ENCODE measurements at places on chromosomes 13 and 19.

GRCh38 chr13:27500806-27501534, 50.6 kb upstream of the MTIF3 start:
- DNase-seq, result no peak

DNA sequence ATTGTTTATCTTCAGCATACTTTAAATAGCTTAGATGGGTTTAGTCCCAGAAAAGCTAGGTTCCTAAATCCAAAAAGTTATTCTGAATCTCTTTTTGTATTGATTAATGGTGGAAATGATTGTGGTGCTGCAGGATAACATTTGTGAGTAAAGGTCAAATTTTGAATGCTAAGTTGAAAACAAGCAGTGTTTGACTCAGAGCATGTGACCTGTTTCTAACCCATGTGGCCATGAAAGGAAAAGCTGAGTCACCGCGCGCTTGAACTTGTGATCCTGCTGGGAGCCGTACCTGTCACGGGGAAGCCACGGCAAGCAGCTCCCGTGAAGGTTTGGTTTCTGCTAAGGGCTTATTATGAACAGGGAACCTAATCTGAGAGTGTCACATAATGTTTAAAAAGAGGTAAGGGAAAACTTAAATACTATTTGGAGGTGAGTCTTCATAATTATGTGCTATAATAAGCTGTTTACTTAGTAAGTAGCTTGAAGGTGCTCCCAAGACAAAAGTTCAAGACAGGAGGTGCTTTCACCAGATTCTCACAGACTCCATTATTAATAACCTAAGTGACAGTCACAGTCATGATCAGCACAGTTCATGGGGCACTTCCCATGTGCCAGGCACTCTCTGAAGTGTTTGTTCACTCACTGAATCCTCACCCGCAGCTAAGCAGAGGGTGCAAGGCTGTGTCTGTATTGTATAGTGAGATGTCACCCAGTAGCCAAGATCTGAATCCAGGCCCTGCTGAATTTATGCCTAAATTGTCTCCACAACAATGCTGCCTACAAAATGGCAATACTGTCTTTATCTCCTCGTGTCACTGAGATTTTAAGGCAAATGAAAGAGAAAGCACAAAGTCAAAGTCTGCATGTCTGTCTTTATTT, 286.5 kb downstream of the MYO16 start:
- no peak for DNase-seq

DNA sequence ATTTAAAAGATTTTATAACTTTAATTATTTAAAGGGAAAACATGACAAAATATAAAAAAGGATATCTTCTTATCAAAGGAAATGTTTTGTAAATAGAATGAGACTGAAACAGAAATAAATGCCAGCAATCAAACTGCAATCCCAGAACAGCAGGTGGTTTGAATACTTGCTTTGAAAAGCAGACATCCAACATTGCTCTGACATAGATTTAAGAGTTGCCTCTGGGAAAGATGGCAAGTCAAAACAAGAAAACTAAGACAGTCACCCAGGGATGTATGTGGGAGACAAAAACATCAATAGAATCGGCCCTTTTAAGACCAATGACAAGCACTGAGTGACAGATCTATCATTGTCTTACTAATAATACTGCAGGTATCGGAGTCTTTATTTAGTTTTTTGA, 789.7 kb upstream of the GPC6 start:
- no peak for DNase-seq

DNA sequence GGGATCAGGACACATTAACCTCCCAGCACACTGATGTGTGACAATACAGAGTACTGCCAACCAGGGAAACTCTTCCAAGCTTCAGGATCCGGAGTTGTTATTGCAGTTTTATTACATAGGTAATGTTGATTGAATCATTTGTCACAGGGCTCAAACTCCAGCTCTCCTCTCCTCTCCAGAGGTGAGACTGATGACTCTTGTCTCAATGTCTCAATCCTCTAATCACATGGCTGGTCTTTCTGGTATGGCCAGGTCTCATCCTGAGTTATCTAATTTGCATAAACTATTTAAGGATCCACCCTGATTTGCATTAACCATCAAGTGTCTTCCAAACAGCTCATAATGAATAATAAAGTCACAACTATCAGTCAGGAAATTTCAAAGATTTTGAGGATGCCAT, 522.6 kb upstream of the PCDH9 start:
- DNase-seq, result no peak

- DNase-seq, result no peak
Measured at GRCh38 chr19:31334101-31334848, 15.0 kb downstream of the TSHZ3 start.

DNA sequence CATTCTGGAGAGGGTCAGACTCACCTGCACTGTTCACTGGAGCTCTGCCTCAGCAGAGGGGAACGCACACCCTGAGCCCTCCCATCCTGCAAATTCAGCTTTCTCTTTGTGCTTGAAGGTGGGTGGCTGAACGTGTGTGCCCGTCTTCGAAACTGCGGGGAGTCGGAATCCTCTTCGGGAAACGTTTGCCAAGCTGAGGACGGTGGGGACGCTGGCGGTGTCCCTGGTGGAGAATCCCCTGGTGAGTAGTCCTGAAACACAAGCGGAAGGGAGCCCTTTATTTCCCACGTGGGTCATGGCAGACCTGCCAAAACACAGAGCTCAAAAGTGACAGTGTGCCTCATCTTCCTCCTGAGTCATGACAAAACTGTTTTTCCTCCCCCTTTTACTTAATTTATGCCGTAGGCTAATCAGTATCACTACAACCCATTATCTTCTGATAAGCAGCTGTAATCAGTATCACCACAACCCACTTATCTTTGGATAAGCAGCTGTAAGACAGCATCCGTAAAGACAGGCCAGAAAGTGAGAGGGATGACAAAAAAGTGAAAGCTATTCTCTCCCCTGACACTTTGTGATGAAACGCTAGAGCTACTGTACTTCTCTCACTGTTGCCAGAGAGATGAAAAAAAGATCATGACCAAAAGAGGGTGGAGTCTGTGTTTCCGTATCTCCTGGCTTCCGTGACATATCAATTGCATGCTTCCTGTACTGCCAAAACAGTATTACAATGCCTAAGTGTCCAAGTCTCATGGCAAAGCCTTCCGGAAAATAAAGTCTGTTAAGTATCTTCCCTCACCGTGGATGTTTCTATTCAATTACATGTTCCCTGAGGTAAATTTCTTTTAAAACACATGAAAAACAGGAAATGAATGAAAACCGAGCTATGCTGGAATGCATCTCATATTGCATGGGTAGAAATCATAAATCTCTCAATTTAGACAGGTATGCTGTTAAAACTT, 155.5 kb downstream of the TBC1D4 start:
- DNase-seq, result peak; percentile 22

GRCh38 chr19:1811472-1811894, 593 bp downstream of the ATP8B3 start:
- no peak for DNase-seq

GRCh38 chr13:42384265-42384664, 112.3 kb downstream of the AKAP11 start:
- DNase-seq, result no peak

DNA sequence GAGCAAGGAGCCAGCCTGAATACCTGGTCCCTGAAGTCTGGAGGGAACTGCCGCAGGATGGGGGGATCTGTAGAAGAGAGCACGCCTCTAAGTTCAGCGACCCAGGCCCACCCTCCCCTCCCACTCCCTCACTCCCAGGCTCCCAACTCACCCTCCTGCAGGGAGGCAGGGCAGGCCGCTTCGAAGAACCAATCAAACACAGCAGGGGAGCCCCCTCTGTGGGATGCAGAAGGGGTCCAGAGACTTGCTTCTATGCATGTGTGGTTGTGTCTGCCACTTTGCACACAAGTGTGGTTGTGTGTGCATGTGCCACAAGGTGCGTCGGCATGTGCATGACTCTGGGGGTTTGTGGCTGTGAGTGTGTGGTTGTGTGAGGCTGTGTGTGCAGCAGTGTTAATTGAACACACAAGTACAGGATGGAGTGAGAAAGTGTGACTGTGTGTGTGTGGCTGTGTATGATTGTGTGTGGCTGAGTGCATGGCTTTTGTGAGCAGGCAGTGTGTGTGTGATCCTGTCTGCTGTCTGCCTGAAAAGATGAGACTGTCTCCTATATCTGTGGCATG, 1.7 kb downstream of the DENND1C start:
- no peak for DNase-seq

- no peak for DNase-seq
Measured at GRCh38 chr13:29402166-29402636, 193.3 kb downstream of the SLC7A1 start.

DNA sequence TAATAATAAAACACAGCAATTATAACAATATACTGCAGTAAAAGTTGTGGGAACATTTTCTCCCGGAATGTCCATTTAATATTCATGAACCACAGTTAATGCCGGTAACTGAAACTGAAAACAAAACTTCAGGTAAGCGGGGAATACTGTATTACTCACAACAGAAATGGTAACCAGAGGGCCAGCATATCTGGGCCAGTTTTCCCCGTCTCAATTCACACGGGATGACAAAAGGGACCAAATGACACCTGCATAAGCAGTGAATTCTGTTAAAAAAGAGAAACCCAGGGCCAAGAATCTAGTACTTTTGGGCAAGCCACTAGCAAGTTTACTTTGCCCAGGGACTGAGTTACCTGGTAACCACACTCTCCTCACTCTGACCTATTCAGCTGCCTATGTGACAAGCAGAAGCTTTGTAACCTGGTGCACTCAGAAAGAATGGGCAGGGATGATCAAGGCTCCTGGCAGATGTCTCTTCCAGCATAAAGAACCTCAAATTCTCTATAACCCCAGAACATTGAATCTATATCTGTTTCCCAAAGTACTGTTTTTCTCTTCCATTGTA, 1171.2 kb downstream of the DIAPH3 start:
- no peak for DNase-seq

DNA sequence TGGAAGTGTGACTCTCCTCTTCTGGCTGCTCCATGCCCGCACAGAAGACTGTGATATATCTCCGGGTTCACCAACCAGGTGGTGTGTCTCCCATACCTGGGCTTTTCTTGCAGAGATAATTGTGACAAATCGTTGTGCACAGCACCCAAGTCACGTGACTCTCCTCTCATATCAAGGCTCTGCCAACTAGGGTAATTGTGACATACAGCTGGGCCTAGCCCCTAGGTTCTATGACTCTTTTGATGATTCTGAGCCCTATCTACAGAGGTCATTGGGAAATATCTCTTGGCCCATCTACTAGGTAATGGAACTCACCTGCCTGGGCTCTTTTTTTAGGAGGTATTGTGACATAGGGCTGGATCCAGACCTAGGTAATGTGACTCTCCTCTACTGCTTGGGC, 89.8 kb downstream of the ZNF429 start:
- no peak for DNase-seq

GRCh38 chr13:33349986-33350826, 64.7 kb upstream of the STARD13 start:
- DNase-seq, result no peak

DNA sequence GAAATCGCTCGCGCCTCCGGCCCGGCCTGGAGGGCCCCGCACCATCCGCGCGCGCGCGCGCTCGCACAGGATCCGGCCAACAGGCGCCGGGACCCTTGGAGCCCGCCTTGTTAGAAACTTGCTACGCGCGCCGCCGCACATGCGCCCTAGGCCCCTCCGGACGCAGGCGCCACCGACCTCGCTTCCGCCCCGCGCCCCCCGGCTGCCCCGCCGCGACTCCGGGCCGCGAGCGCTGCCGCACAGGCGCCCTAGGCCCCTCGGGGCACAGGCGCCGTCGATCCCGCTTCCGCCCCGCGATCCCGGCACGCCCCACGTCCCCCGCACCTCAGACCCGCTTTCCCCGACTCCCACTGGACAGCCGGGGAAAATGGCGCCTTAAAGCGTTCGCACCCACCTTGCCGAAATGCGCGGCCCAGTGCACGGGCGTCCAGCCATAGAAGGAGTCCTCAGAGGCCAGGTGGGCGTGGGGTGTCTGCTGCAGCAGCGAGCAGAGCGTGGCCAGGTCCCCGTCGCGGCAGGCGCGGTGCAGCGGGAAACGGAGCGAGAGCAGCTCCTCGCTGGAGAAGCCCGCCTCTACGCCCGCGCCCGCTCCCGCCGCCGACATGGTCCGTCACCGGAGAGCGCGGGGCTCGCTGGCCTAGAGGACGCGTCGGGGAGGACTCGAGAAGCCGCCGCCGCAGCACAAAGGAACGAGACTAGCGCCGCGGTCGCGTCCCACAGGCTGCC, 375 bp downstream of the ANKRD10 start:
- peak; percentile 84 for DNase-seq

- DNase-seq, result peak; percentile 50
Measured at GRCh38 chr19:10552510-10553053, 8.9 kb downstream of the ATG4D start.

DNA sequence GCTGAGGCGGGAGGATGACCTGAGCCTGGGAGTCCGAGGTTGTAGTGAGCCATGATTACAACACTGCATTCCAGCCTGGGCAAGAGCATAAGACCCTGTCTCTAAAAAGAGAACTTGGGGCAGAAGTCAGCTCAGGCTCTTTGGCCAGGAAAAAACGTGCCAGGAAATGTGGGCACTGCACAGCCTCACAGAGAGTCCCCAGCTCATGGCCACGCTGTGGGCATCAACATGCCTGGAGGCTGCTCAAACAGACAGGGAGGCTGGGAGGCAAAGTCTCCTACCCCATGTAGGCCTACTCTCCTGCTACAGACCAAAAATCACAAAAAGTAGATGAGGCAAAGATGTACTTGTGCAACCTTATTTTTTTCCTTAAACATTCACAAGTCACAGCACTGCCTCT, 49.4 kb downstream of the PEPD start:
- no peak for DNase-seq

DNA sequence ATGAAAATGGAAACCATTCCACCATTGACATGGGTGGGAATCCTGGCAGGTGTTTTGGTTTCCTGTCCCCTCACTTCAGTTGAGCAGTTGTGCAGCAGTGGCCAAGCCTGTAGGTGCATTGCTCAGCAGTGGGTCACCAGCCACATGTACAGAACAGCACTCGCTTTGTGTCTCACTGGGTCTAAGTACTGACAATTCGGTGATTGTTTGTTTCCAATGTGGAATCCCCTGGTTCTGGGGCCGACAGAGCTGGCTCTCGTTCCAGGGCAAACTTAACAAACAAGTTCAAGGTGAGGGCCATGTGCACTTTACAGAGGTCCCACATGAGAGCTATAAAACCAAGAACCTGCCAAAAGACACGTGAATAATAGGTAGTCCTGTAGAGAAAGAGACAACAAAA, 54.1 kb upstream of the SPATA13 start:
- DNase-seq, result no peak

DNA sequence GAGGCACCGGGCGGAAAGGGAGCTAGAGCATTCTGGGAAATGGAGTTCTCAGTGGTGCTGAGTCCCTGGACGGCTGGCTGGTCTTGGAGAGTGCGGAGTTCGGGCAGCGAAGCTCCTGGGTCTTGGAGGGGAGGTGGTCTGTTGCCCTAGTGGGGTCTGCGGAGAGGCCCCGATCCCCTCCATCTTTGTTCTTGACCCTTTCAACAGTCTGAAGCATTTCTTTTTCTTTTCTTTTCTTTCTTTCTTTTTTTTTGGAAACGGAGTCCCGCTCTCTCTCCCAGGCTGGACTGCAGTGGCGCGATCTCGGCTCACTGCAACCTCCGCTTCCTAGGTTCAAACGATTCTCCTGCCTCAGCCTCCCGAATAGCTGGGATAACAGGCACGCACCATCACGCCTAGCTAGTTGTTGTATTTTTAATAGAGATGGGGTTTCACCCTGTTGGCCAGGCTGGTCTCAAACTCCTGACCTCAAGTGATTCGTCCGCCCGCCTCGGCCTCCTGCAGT, 440 bp upstream of the SYMPK start:
- no peak for DNase-seq

All from germinal center (tissue), 1 donor.